ENCODE measurements at places on chromosomes 2 and 18.

DNA sequence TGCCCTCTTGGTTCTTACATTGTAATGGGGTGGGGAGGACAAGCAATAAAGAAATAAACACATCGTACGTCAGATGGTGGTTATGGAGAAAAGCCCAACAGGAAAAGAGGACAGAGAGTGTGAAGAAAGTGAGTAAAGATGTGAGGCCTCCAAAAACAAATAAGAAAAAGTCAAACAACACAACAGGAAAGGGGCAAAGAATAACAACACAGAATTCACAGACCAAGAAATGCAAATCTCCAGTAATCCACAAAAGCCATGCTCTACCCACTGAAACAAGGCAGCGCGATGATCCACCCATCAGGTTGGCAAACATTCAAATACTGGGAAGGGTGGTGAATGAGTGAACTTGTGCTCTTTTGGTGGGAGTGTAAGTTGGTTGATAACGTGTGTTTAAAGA lies 16.7 kb upstream of the DUSP2 start:
- no peak for DNase-seq

- no peak for DNase-seq
Observed at GRCh38 chr2:55914786-55915185, 8.8 kb downstream of the EFEMP1 start.

- no peak for DNase-seq
Observed at GRCh38 chr2:102034683-102035548, 43.2 kb downstream of the IL1R2 start.

- DNase-seq, result no peak
Observed at GRCh38 chr2:207240649-207241048, 74.9 kb upstream of the KLF7 start.

DNA sequence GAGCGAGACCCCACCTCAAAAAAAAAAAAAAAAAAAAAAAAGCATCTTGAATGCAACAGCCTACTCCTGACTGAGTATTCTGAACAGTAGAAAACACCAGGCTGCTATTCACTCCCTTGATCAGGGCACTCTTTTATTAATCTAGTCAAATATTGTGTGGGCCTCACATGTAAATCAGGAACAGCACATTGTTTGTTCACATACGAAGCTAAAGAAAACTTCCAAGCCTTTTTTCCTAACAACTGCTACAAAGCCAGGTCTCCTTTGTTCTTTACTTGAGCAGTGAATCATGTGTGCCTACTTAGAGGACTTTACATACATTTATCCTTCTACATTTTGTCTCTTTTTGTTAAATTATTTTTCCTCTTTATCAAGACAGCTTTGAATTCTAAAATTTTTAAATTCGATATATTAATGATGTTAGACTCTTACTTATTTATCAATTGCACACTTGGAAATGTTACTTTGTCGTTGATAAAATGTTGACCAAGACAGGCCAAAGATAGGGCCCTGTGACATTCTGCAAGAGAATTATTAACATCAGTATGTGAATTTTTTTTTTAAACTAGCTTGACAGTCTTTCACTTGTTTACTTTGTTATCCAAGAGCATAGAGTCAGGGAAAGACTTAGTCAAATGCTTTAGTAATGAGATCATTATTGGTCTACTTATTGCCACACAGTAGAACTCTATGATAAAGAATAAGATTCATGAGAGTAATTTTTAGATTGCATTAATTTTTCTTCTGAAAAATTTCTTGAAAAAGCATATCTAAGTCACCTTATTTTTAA lies 13.2 kb downstream of the SPATS2L start:
- no peak for DNase-seq

DNA sequence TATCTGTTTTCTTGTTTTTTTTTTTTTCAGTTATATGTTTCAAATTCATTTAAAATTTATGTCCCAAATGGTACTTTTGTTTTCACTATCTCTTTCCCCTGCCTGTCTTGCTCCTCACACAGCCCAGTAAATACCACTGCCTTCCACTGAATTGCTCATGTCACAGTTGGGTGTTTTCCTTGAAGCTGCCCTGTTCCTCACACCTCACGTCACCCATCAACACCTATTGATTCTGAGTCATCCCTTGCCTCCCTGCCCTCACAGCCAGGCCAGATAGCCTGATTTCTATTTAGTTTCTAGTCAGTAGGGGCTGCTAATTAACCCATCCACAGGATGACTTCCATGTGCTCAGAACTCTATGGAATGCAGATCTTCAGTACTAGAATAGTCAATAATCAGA lies 25.3 kb downstream of the FSHR start:
- DNase-seq, result no peak

DNA sequence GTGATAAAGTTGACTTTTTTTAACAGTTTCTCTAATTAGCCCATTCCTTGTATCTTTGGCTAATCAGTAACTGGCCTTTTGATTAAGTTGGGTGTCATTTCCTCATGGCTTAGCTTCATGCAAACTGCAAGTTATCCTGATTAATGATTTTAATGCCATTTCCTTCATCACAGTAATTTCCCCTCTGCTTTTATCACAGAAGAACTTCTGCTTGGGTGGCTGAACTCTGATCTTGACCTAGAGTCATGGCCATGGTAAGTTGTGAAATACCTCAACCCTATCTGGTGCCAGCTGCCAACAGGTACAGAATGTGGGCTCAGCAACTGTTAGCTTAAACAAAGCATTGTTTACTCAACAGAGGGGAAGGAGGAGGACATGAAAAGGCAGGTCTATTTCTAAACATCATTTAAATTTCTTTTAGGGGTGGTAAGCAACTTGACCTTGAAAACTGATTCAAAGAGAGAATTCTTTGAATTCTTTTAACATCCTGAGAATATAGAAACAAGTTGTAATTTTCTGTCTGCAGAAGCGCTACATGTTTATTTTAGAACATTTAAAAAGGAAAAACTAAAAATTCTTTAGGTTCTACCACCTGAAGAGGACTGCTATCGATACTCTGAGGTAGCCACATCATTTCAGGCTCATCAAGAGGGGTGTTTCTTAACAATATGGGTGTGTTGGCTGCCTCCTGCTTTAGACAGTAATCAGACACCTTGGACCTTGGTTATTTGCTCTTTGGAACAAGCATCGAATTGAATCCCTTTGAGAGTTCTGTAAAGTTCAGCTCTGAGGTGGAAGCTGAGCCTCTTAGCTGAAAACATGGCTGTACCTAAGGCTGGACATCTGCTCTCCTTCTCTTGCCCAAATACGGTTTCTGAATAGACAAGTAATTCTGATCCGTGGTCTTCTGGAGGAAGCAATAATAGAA lies 39.7 kb downstream of the ANXA4 start:
- no peak for DNase-seq
